ENCODE measurements at places on chromosomes 6 and 20. TPM values are rescaled to one million over a fixed set of nuclear protein-coding genes. Genes with fewer than 3 reads are reported as not detected.

The SENP6 gene
- total RNA-seq, result 45.2 TPM

The ADGB gene
- not detected for total RNA-seq

GRCh38 chr6:54493138-54493537 lies 184.9 kb downstream of the TINAG start:
- no peak for DNase-seq
- no peaks in the 10 kb centered on the region for H3K4me1 ChIP-seq
- H3K27ac ChIP-seq, result no peak overlapping the region
- H3K4me3 ChIP-seq, result no peak overlapping the region

DNA sequence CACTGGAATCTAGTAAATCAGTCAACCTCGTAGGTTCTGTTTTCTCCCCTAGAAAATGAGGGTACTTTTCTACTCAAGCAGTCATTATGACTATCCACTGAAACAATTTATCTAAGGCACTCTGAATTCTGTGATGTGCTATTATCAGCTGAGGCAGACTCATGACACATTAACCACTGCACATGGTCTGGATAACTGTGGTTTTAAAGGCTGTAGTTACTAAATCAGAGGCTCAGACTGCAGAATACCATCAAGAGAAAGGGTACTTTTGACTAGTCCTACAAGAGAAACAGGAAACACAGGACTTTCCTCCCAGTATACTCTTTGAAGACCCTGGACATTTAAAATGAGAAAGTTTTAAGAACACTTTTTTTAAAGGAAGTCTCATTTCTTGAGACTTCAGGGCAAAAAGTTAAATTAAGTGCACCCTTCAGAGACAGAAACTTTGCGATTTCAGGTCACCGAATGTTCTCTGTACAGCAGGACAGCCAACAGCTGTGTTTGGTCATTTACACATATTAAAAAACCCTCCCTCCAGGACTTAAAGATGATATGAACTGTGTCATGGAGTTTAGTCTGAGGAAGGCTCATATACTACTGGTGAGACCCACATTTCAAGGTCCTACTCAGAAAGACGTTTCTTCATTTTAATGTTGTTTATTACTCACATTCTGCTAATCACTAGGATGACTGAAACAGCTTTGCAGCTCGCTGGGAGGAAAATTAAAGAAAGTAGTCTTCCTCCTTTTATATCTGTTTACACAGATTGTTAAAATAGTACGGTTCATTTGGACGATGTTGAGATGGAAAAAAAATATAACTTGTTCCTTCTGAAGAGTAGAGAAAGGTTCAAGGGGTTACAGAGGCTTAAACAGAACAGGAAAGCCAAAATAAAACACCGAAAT lies 19.9 kb downstream of the ATXN1 start:
- H3K36me3 ChIP-seq, result peaks cover 52% of the 10 kb centered on the region
- no peak for DNase-seq
- peaks cover 62% of the 10 kb centered on the region for H3K4me1 ChIP-seq
- no peak overlapping the region for H3K27ac ChIP-seq

- no peak overlapping the region for H3K27ac ChIP-seq
- H3K4me3 ChIP-seq, result no peak overlapping the region
- DNase-seq, result no peak
- no peaks in the 10 kb centered on the region for H3K4me1 ChIP-seq
- H3K36me3 ChIP-seq, result no peaks in the 10 kb centered on the region
- H3K27me3 ChIP-seq, result no peaks in the 10 kb centered on the region
These were observed 222.0 kb upstream of the SGK1 start for GRCh38 chr6:134539865-134540323.

DNA sequence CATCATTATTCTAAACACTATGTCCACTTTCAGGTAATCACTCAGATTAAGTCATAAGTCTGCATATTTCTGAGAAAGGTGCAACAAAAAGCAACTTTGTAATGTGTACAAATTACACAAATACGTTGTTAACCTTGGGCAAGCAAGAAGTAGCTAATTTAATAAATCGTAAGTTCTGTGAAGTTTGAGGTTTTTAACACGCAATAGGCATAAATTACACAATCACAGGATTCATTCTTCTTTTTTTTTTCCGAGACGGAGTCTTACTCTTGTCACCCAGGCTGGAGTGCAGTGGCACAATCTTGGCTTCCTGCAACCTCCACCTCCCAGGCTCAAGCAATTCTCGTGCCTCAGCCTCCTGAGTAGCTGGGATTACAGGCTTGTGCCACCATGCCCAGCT lies 57.2 kb upstream of the F13A1 start:
- no peaks in the 10 kb centered on the region for H3K4me1 ChIP-seq
- no peak overlapping the region for H3K4me3 ChIP-seq
- no peak overlapping the region for H3K27ac ChIP-seq
- no peak for DNase-seq
- no peaks in the 10 kb centered on the region for H3K36me3 ChIP-seq

GRCh38 chr6:67779876-67780275 lies 855.2 kb upstream of the ADGRB3 start:
- no peaks in the 10 kb centered on the region for H3K4me1 ChIP-seq
- no peaks in the 10 kb centered on the region for H3K27me3 ChIP-seq
- DNase-seq, result no peak
- no peak overlapping the region for H3K4me3 ChIP-seq

- no peaks in the 10 kb centered on the region for H3K27me3 ChIP-seq
- DNase-seq, result peak; percentile 45
- no peak overlapping the region for H3K4me3 ChIP-seq
- no peak overlapping the region for H3K27ac ChIP-seq
- peaks cover 15% of the 10 kb centered on the region for H3K4me1 ChIP-seq
These were observed 46.9 kb downstream of the DLGAP4 start for GRCh38 chr20:36352843-36353553.

DNA sequence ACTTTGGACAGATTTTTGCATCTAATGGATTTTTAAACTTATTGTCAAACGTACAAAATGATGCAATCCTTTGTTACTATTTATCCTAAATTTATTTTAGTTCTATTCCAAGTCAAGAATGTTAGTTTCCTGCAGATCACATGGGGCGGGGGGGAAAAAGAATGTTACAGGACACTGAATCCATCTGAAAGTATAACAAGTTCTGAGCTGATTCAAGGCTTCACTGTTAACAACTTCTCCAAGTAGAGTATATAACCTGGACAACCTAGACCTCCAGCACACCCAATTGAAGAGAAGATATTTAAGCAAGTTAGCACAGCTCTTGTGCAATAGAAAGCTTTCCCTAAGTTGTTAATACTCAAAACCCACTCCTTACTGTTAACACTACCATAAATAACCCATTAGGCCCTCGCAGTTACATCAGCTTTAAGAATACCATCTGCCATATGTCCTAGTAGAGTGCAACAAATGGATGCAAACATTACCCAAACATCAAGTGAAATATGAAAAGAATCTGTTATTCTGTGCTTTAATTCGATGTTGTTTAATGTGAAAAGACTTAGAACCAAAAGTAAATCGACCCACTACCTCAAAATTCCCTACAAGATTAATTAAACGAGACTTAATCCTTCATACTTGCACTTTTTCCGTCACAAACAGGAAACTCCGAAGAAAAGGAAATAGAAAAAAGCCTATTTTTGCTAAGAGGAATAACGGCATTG lies 1.3 kb downstream of the SEC63 start:
- no peaks in the 10 kb centered on the region for H3K36me3 ChIP-seq
- H3K27me3 ChIP-seq, result no peaks in the 10 kb centered on the region
- peak overlapping the region; percentile 89 for H3K27ac ChIP-seq
- H3K4me3 ChIP-seq, result peak overlapping the region; percentile 99

- peaks cover 40% of the 10 kb centered on the region for H3K4me1 ChIP-seq
- peaks cover 47% of the 10 kb centered on the region for H3K27me3 ChIP-seq
- no peaks in the 10 kb centered on the region for H3K36me3 ChIP-seq
- DNase-seq, result peak; percentile 34
- H3K4me3 ChIP-seq, result no peak overlapping the region
These were observed 3.9 kb upstream of the TEAD3 start for GRCh38 chr6:35500782-35501181.

- no peaks in the 10 kb centered on the region for H3K36me3 ChIP-seq
- no peak overlapping the region for H3K27ac ChIP-seq
- peaks cover 67% of the 10 kb centered on the region for H3K4me1 ChIP-seq
These were observed 88.6 kb downstream of the MRPL14 start for GRCh38 chr6:44038543-44039065.
